ENCODE measurements at places on chromosomes 2 and 18.

- no peak for DNase-seq
These were observed 774.9 kb downstream of the RNF144A start for GRCh38 chr2:7691961-7692656.

DNA sequence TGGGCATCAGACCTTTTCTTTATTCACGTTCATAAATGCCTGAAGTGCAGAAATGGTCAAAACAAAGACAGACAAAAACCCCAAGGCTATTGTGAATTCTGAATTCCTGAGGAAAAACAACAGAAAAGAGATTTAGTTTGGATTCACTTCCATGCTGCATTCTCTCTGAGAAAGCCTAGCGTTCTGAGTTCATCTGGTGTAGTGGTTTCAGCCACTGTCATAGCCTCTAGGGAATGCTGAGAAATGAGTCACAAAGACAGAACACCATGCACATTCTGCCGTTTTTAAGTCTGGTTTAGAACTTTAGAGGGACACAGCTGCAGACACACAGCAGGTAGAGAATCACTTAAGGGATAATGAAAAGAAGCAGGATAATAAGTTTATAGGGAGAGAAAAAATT is 93.8 kb downstream of the LRP1B start:
- DNase-seq, result no peak

- DNase-seq, result no peak
These were observed 26.1 kb downstream of the NPC1 start for GRCh38 chr18:23560186-23560585.

- no peak for DNase-seq
These were observed 47.7 kb downstream of the BCL2 start for GRCh38 chr18:63271881-63272299.

DNA sequence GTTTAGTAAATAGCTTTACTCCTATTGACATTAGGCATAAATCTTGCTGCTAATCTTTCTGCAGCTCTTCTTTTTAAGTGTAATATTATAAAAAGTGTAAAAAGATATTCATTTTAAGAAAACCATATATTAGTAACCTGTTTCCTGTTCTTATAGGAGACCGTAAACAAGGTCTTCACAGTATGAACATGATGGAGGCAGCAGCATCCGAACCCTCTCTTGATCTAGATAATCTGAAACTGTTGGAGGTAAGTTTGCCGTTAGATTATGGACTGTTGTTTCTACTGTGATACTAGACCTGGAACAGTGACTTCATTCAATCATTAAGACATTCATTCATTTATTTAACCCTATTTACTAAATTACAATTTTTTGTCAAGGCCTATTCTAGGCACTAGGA is 120.0 kb upstream of the FAM117B start:
- DNase-seq, result no peak

GRCh38 chr18:211582-211981 is 53.2 kb downstream of the USP14 start:
- no peak for DNase-seq

GRCh38 chr18:77023102-77023782 is 109.3 kb downstream of the MBP start:
- no peak for DNase-seq

GRCh38 chr2:113854970-113855740 is 34.7 kb upstream of the ACTR3 start:
- DNase-seq, result no peak

GRCh38 chr2:195477996-195478382 is 179.0 kb upstream of the SLC39A10 start:
- no peak for DNase-seq

GRCh38 chr2:148999451-148999921 is 39.0 kb upstream of the LYPD6B start:
- DNase-seq, result no peak

DNA sequence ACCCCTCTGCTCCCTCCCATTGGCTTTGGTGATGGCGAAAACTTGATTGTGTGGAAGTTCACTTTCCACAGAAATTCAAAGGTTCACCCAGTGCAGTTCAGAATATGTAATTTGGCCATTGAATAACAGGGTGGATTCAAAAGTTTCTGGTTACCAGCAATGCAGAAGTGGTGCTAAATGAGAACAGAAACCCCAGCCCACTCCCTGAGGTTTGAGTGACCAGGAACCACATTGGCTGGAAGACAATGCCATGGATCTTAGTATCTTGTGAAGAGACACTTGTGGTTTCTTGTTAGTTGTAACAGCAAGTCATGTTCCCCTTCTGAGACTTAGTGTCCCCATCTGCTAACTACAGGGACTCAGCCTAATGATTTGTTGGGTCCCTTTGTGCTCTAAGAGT is 49.8 kb downstream of the QPCT start:
- no peak for DNase-seq

DNA sequence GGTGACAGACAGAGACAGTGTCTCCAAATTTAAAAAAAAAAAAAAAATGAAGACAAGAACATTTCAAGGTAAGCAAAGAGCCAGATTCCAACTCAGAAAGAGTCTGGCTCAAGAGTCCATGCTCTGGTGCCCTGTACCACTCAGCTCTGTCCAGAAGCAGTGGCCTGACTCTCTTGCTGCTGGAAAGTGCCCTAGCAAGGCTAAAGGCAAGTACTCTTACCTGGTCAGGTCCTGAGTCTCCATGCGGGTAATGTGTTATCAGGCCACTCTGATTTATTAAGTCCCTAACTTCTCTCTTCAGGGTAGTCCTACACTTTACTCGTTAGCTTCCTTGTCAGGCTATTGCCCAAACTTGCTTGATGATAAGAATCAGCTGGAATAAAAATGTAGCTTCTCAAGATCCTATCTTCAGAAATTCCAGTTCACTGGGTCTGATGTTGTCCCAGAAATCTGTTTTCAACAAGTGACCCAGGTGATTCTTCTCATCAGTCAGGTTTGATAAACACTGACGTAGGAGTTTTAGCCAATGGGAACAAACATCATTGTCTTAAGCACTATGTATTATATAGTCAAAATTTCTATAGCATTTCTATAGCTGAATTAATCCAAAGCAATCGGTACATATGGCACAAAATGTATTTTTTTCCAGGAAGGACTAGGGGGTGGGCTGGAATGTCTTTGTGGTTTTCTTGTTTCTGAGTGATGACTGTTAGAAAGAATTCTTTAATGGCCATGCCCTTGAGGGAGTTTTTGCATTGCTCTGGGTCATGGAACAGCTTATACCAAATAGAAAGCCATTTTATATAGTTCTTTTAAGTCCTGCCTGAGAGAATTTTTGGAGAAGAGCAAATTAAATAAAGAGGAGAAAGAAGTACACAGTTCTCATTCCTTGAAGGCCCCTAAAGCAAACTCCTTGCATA is 139.9 kb upstream of the DNMT3A start:
- no peak for DNase-seq

GRCh38 chr2:23574919-23575654 is 190.1 kb downstream of the KLHL29 start:
- no peak for DNase-seq

GRCh38 chr2:172162225-172162733 is 59.6 kb upstream of the DLX2 start:
- no peak for DNase-seq

DNA sequence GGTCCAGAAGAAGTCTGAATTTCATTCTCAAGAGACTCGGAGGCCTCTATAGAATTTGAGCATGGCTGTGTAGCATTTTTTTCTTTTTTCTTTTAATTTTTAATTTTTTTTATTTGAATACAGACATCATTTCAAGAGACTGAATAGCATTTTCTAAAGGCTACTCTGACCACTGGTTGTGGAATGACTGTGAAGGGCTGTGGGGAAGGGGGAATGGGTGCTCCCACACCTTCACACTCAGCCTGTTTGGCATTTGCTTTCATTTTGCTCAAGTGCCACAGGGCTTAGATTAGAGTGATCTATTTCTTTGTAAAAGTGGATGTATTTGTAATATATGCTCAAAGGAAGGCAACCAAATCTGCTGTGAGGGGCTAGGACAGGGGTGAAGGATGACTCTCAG is 142.0 kb upstream of the SPOPL start:
- DNase-seq, result no peak

GRCh38 chr18:74637070-74637469 is 39.4 kb downstream of the ZNF407 start:
- DNase-seq, result no peak

DNA sequence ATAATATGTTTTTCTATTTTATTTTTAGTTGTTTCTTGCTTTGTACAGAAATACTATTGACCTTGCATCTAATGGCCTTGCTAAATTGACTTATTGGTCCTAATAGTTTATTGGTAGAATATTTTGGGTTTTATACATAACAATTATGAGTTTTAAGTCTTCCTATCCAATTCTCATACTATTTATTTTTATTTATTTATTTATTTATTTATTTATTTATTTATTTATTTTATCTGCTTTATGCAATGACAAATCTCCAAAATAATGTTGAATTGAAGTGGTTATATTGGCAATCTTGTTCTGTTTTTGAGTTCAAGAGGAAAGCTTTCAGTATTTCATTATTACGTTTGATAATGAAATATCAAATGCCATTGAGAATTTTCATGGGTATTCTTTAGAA is 488.3 kb downstream of the CDH2 start:
- DNase-seq, result no peak

DNA sequence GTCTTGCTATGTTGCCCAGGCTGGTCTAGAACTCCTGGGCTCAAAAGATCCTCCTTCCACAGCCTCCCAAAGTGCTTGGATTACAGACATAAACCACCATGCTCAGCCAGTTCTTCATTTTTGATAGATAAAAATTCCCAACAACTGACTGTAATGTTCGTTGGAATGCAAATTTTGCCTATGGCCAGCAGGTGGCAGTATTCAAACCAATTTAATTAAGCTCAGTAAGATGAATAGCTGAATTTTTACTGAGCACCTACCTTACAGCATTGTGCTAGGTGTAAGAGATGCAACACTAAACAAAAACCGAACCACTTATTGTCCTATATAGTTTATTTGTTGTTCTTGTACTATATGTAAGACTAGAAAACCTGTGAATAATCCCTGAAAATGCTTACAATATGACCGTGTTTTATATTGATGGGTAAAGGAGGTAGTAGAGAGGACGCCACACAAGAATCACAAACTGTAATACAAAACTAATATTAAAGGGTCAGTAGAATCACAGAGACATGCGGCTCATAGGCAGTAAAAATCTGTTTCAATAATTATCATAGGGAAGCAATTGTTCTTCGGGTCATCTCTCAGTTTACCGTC is 8.2 kb upstream of the TMEM182 start:
- DNase-seq, result no peak

- no peak for DNase-seq
These were observed 26.2 kb downstream of the MAPRE2 start for GRCh38 chr18:35067454-35067853.

- DNase-seq, result no peak
These were observed 114.3 kb downstream of the MGAT5 start for GRCh38 chr2:134368009-134368817.

- DNase-seq, result no peak
These were observed 163.9 kb upstream of the THUMPD2 start for GRCh38 chr2:39942950-39943349.

GRCh38 chr2:36343606-36344005 is 12.0 kb upstream of the CRIM1 start:
- no peak for DNase-seq

GRCh38 chr18:48896875-48897511 is 53.8 kb downstream of the SMAD7 start:
- DNase-seq, result no peak

DNA sequence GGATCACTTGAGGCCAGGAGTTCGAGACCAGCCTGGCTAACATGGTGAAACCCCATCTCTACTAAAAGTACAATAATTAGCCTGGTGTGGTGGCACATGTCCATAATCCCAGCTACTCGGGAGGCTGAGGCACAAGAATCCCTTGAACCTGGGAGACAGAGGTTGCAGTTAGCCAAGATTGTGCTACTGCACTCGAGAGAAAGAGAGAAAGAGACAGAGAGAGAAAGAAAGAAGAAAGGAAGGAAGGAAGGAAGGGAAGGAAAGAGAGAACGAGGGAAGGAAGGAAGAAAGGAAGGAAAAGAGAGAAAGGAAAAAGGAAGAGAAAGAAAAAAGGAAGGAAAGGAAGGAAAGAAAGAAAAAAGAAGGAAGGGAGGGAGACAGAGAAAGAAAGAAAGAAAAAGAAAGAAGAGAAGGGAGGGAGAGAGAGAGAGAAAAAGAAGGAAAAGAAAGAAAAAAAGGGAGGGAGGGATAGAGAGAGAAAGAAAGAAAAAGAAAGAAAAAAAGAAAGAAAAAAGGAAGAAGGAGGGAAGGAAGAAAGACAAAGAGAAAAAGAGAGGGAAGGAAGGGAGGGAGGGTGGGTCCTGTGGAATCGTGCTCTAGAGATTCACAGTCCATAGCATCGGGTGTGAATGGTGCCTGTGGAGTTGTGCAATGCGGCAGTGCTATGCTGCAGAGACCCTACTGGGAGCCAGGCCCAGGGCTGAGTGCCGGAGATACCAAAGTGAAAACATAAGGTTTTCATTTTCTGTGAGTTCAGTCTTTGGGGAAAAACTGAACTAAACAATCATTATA is 4.6 kb upstream of the SDC1 start:
- DNase-seq, result no peak

DNA sequence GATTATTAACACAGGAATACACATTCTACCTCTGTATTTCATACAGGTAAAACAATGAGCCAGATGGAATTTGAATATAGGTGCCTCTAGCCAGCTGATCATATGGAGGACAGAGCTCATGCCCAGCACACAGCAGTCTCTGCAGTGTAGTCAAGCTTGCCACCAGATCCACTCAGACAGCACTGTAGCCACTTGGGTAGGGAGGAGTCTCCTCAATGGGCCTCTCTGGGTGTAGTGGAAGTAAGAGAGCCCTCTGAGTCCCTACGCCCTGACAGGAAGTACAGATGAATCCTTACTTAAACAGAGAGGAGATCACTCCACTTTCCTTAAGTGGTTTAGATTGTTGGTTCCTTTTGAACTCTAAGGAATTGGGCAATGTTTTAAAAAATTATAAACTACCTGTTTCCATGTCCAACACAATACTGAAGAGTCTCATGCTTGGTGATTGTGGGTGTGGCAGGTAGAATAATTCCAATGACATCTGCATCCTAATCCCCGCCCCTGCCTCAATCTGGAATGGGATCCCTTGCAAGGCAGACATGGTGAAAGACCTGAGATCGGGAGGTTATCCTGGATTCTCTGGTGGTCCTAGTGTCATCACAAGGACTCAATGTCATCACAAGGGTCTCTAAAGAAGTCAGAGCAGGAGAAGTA is 23.0 kb upstream of the TMEM200C start:
- no peak for DNase-seq

All from thoracic aorta (tissue), 2 donors.